ENCODE measurements at places on chromosomes 3 and 15.

DNA sequence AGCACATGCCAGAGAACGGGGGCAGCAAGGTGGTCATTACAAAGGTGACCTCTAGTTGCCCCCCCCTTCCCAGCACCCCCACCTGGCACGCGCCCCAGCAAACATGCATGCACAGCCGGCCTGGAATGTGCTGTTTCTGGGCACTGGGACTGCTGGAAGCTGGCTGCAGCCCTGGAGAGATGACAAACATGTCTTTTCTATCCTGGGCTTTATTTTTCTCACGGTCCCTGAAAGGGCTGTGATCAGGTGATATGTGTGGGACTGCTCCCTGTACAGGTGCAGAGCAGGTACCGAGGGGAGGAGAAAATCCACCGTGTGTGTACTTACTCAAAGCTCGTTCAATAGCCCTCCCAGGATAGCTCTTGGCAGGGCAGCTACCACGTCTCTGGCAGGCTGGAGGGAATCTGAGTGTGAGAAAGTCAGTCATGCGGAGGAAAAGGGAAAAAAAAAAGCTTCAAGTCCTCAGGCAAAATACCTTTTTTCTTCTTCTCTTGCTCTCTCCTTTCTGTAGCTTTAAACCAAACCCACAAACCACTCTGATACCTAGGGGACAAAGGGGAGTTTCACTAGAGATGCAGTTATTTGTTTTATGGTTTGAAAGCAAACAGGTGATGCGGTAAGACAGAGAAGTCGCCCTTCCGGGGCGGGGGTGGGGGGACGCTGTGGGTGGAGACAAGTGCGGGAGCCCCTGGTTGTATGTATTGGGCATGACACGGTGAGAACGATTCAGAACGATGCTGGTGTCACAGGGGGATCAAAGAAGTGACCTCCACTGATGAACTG, 5.0 kb upstream of the HES1 start:
- no peak for DNase-seq

- no peak for DNase-seq
Measured at GRCh38 chr3:154105218-154105975, 15.8 kb upstream of the ARHGEF26 start.

DNA sequence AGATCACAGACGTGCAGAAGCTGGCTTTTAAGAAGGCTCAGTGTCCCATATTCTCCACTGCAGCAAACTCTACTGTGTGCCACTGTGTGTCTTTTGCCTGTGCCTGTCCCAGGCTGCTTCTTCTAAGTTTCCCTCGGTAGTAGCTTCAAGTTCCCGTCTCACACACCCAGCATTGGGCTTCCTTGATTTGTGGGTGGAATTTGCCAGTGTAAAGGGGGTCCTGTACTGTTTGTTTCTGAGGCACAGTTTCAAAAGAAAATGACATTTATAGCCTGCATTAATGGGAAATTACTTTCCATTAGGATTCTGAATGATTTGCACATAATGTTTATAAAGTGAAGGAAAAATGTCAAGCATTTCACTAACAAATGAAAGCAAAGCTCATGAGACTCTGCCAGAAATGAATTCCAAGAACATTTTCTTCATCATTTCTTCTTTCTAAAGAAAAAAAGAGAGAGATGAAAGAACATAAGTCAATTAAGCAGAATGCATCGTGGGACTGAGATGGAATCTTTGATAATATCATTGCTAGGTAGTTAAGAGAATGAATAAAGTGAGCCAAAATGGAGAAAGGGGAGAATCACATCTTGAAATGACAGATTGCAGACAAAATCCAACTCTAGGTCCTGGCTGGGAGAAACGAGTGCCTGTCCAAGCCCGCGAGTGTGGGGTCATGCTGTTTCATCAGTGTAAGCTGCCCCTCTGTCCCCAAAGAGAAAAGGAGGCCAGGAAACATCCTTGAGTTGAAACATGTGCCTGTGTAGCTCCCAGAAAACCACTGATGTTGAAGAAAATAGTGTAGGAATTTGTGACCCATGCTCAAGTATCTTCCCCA, 48.6 kb upstream of the ADAMTSL3 start:
- no peak for DNase-seq

DNA sequence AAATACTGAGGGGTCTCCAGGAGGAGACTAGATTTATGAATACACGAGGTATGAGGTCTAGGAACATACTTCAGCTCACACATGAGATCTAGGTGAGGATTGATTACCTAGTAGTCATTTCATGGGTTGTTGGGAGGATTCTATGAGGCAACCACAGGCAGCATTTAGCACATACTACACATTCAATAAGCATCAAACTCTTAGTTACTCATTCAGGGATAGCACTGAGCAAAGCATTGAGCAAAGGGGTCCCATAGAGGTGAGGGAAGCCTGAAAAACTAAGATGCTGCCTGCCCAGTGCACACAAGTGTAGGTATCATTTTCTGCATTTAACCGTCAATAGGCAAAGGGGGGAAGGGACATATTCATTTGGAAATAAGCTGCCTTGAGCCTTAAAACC, 4.5 kb downstream of the CCR5 start:
- DNase-seq, result no peak

DNA sequence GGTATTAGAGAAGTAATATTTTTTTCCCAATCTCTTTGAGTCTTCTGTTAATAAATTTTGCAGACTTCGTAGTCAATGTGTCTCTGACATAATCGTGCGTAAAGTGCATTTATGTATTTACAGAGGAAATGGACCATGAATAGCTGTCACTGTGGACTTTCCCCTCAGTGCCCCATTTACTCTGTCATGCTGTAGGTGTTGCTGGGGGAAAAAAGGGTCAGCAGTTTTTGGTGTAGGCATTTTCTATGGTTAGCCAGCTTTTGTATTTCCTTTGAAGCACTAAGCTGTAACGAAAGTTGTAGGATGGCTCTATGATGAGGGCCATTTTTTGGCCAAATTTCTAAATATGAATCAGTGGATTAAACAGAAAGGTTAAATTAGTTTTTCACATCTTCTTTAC, 598.4 kb downstream of the FGF12 start:
- no peak for DNase-seq

- no peak for DNase-seq
Measured at GRCh38 chr3:38118421-38119247, 18.3 kb downstream of the ACAA1 start.

DNA sequence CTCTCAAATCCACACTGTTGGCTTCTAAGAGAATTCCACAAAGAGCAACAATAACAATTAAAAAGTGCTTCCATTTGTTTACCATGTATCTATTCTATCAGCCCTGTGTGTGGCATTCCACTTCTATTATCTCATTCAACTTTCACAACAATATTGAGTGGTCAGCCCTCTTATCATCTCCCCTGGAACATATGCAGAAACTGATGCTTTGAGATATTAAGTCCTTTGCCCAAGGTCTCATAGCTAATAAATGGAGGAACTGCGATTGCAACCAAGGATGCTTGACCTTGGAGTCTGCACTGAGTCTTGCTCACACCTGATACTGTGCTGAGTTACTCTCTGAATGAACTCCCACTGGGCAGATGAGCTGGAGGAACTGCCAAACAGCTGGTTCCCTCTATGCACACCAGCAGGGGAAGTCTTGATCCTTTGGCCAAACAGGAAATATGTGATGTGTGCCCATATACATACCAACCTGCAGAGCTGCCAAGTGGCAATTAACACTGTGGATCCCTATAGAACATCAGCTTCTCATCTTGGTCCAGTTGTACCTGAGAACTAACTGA, 144.7 kb upstream of the WNT5A start:
- DNase-seq, result no peak

DNA sequence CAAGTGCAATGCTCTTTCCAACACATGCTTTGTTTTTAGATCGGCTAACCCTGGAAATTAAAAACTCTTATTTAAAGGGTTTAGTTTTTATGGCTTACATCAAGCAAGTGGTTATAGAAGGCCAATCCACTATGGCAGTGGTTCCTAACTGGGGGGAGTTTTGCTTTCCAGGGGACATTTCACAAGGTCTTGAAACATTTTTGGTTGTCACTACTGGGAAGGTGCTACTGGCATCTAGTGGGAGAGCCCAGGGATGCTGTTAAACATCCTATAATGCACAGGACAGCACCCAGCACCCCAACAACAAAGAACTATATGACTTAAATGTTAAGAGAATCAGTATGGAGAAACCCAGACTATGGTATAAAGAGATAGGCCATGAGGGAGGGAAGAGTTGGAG, 439.0 kb downstream of the NTRK3 start:
- DNase-seq, result no peak

DNA sequence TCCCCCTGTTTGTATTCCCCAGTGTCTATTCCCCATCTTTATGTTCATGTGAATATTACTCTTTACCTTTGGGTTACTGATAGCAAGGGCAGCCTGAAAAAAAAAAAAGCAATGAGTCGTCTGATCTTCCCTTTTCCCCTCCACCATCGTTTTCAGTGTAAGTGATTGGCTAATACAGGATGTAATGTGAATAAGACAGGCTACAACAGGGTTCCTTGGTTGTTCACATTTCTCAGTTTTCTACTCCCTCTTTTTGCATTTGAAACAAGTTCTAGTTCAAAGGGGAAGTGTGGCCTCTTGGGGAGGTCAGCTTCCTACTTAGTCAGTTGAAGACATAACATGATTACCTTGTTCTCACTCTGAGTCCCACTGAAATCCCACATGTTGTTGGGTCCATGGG, 278.0 kb upstream of the TRIM42 start:
- no peak for DNase-seq

- no peak for DNase-seq
Measured at GRCh38 chr3:78972617-78973301, 795.0 kb downstream of the ROBO1 start.

GRCh38 chr3:101643009-101643844, 33.7 kb downstream of the ZBTB11 start:
- no peak for DNase-seq

DNA sequence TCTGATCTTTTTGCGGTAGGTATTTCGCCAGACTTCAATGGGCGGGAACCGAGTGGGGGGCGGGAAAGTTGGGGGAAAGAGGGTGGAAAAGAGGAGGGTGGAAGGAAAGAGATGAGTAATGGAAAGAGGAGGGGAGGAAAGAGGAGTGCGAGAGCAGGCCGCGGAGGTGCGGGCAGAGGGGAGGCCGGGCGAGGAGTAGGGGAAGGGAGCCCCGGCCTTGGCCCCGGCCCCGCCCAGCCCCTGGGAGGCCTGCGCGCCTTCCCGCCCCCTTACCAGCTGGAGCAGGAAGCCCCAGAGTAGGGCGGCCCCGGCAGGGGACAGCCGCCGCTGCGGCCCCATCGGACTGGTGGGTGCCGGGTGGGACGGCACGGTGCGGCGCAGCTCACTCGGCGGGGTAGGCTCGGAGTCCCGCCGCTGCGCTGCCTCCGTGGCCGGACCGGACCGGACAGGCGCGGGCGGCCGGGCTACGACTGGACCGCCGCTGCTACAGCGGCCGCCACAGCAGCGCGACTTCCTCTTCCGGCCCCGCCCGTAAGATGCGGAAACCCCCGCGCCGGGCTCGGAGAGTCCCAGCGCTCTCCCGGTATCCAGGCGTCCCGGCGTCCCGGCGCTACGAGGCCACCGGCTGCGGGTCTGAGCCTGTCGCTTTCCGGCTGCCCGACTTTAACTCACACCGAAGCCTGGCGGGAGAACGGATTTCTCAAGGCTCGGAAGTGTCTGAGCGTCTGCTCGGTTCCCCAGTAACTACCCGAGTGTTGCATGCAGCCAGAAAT, at the start of gene SPPL2A:
Gene SPPL2A (minus strand): TSS at position 512 of the 773 bp plus-strand sequence. CDS start 173 bp downstream, at position 339.
- DNase-seq, result peak; percentile 74

- no peak for DNase-seq
Measured at GRCh38 chr3:151404316-151404715, 19.8 kb upstream of the P2RY12 start.

GRCh38 chr3:454986-455385, 258.4 kb downstream of the CHL1 start:
- DNase-seq, result no peak

DNA sequence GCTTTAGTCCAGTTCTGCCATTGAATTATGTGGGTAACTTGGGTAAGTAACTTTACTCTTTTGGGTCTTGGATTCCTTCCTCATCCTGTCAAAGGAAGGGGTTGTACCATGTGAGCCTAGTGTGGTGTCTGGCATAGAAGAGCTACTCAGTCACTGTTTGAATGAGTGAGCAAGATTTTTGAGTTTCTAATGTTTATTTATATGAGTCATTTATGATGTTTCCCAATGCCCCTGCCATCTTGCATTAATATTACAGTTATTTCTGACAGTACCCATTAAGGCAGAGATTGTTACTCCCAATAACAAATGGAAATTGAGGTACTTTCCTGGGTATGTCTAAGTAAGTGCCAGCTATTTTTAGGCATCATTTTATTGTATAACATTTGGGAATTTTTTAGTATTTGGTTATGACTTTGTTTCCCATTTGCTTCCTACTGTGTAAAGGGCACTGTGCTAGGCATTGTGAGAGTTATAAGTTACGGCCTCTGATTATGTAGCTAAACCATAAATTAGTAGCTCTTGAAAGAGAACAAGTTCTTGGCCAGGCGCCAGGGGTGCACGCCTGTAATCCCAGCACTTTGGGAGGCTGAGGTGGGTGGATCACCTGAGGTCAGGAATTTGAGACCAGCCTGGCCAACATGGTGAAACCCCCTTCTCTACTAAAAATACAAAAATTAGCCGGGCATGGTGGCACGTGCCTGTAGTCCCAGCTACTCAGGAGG, 23.5 kb downstream of the NR1D2 start:
- no peak for DNase-seq

DNA sequence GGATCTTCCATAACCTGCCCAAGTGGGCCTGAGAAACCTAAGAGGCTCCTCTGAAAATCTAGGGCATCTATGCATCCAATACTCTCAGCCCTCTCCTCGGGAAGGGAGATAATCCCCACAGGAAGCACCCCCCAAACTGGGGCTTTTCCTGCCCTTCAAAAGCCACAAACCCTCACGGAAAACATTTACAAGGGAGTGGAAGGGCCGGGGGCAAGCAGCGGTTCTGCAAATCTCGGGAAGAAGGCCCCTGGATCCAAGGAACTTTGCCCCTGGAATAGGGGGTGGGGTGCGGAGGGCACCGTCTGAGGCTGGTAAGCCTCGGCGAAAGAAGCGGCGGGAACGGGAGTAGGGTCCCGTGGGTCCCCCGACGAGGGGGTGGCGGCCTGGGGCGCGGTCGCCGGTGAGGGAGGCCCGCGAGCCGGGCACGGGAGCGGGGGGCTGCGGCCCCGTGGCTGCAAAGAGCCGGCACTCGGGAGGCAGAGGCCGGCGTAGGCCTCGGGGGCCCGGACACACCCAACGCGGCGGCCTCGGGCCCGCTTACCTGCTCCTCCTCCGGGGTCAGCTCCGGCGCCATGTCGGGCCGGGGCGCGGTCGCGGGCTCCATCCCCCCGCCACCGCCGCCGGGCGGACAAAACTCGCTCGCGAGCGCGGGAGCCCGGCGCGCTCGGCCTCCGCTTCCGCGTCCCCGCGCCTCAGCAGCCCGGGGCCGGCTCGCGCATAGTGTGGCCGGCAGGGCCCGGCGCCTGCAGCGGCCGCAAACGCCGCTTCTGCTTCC, 755 bp downstream of the PTPN9 start:
- peak; percentile 14 for DNase-seq

- no peak for DNase-seq
Measured at GRCh38 chr15:32747921-32748342, 30.1 kb downstream of the GREM1 start.

- DNase-seq, result no peak
Measured at GRCh38 chr3:46242120-46242519, at the start of gene CCR3. Gene CCR3, plus strand, starts transcription at chr3:46242460. Its CDS starts 22,699 bp downstream, at chr3:46265159.

Measured in CD4-positive, alpha-beta T cell treated with Interleukin-15 for 4 hours (primary cell).